ENCODE measurements at places on chromosomes 12 and 14. TPM values are rescaled to one million over a fixed set of nuclear protein-coding genes. Genes with fewer than 3 reads are reported as not detected.

DNA sequence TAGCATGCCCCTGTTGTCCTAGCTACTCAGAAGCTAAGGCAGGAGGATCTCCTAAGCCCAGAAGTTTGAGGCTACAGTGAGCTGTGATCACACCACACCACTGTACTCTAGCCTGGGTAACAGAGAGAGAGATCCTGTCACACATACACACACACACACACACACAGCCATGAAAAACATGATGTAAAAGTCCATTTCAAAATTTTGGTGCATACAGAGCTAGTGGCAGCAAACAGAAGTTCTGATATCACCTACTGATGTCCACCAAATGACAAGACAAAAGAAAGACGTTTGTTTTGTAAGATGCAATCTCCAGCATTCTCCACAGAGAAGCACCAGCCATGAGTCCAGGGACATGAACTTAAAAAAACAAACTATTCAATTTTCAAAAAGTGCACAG is 15.9 kb downstream of the AREL1 start:
- DNase-seq, result no peak

Gene SPTB
- total RNA-seq, result not detected

Gene SCAF11
- 92.3 TPM for total RNA-seq

Gene ITGB7
- 0.49 TPM for total RNA-seq

- no peak for DNase-seq
Observed at GRCh38 chr12:52271158-52271557, 3.3 kb upstream of the KRT86 start.

GRCh38 chr12:43169115-43169681 is 382.8 kb downstream of the ADAMTS20 start:
- no peak for DNase-seq

- DNase-seq, result no peak
Observed at GRCh38 chr14:95891742-95892141, 15.1 kb downstream of the TUNAR start.

DNA sequence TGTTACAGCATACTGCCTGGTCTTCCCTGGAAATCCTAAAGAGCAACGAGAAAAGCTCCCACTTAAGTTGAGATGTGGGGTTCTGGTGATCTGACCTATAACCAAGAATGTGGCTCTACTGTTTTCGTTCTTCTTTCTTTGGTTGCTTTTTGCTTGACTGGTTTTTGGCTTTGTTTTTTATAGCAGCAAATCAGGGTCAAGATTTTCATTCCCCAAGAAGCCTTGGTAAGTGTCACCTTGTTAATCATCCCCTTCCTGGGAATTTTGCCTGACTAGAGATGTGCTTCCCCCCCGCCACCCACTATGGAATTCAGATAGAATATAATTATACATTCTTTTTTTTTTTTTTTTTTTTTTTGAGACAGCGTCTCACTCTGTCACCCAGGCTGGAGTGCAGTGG is 116.7 kb upstream of the FOXN3 start:
- DNase-seq, result no peak

- DNase-seq, result no peak
Observed at GRCh38 chr12:12020762-12021161, 50.0 kb upstream of the BCL2L14 start.

DNA sequence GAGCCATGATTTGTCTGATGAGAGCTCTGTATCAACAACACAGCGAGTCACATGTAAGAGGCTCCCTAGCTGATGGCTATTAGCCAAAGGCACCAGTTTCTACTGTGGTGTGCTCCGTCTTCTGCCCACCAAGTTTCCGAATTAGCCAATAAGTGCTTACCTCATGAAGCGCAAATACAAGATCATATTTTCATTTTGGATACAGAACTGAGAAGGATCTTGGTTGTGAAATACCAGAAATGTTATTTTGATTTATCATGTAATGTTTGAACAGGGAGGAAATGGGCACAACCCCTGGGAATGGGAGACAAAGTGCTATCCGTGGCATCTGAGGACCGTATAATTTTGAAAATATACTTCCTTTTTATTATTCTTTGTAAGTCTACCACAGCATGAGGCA is 234.3 kb downstream of the DACT1 start:
- DNase-seq, result peak; percentile 28

DNA sequence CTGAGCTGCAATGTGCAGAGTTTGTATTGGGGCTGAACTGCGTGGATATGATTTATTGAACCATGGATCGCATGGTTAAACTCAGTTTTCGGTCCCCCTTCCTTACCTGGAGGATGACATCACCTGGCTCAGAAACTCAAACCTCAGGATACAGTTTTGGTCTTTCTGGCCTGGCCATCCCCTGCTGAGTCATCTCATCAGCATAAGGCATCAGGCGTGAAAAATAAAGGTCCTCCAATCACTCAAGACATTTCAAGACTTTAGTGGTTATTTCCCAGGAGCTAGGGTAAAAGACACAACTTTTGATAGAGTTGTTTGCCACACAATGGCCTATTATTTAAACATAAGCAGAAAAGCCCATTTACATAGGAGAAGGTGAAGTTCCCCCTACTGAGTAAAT is 631.1 kb upstream of the TMEM132C start:
- DNase-seq, result no peak

- DNase-seq, result peak; percentile 83
Observed at GRCh38 chr14:22391908-22392565, 197.0 kb downstream of the DAD1 start.

GRCh38 chr12:2374092-2374906 is 321.5 kb downstream of the CACNA1C start:
- DNase-seq, result no peak

DNA sequence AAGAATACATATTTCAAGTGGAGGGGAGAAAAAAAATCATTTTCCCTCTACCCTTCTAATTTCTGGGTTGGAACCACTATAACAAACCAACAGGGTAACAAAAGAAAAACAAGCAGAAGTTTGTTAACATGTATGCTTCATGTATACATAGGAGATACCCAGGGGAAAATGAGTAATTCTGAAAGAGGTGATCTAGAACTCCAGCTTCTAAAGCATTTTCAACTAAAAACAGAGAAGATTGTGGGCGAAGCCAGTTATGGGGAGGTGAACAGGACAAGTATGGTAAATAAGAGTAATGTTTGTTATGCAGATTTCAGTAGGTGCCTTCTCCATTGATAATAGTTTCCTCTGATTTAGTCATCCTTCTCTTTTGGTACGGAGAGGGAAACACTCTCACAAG is 16.7 kb downstream of the FNTB start:
- no peak for DNase-seq

GRCh38 chr12:21773806-21774205 is 700 bp downstream of the KCNJ8 start:
- no peak for DNase-seq

- no peak for DNase-seq
Observed at GRCh38 chr14:88518592-88519512, 36.0 kb downstream of the PTPN21 start.

GRCh38 chr12:75820848-75821578 is 210.6 kb downstream of the PHLDA1 start:
- DNase-seq, result no peak

- DNase-seq, result no peak
Observed at GRCh38 chr14:100072783-100073346, 7.6 kb downstream of the EVL start.

- no peak for DNase-seq
Observed at GRCh38 chr12:1811948-1812291, 8.4 kb upstream of the LRTM2 start.

DNA sequence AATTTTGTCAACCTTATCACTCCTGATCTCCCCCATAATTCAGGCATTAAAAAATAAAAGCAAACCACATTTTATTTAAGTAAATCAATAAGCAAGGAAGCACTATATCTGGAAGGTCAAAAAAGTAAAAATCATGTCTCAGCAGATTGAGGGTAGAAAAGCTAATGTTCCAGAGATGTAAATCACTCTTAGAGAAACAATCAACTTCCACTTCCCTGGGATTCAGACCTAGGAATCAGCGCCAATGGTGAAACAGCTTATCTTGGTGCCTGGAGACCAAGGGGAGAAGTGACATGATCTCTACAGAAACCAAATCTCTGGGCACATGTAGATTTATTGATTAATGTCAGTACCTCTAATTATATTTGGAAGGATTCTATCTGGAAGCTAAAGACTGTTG is 10.9 kb upstream of the SNX6 start:
- DNase-seq, result no peak

Gene C3AR1
- not detected for total RNA-seq

- no peak for DNase-seq
Observed at GRCh38 chr14:61498811-61499210, 177.4 kb downstream of the PRKCH start.

DNA sequence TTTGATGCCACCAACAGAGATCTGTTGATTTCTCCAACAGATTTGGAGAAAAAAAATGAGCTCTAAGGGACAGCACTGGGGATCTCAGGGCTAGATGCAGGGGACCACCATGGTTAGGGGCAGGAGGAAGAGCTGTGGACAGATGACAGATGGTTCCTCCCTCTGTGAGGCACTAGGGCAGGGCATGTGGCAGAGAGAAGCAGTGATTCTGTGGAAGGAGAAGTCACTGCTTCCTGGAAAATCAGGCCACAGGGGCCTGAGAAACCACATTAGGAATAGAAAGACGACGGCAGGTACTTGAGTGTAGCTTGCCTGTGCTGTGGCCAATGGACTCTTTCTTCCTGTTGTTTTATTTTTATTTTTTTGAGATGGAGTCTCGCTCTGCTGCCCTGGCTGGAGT is 24.9 kb upstream of the TMED2 start:
- no peak for DNase-seq

Gene DCN
- not detected for total RNA-seq

Gene KRAS
- 9.5 TPM for total RNA-seq

DNA sequence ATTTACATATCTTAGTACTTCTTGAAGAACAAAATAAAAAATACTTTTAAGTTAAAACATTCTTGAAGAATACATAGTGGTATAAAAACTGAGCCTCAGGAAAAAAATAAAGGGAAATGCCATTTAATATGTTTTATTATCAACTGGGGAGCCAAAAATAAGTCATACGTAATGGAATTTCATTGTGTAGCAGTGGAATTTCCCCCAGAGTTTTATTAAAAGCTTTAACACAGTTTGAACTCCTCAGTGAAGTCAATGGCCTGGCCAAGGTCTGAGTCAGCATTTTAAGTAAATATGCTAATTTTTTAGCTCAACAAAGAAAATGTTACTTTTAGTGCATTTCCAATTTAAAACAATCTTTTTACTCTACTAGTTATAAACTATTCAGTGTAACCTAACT is 350.1 kb upstream of the ATP2B1 start:
- DNase-seq, result no peak

Gene KRT6A
- not detected for total RNA-seq

GRCh38 chr12:32558903-32559302 is 120.2 kb upstream of the DNM1L start:
- no peak for DNase-seq

Gene MIP
- total RNA-seq, result not detected

Gene RNFT2
- 7.8 TPM for total RNA-seq

- no peak for DNase-seq
Observed at GRCh38 chr12:119682639-119683252, 14.8 kb downstream of the PRKAB1 start.

- no peak for DNase-seq
Observed at GRCh38 chr12:8455271-8455670, 491 bp upstream of the CLEC6A start.

- DNase-seq, result peak; percentile 14
Observed at GRCh38 chr14:50000380-50001150, 107.7 kb downstream of the ARF6 start.

DNA sequence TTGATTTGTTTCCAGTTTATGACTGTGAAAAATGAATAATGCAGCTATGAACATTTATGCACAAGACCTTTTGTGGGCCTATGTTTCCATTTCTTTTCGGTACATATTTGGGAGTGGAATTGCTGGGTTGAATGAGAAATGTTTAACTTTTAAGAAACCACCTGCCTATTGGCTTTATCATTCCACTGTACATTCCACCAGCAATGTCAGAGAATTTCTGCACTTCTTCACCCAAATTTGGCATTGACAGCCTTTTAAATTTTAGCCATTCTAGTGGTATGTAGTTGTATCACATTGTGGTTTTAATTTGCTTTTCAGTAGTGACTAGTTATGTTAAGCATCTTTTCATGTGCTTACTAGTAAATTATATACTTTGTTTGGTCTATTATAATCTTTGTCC is 317.0 kb upstream of the TMTC1 start:
- no peak for DNase-seq

DNA sequence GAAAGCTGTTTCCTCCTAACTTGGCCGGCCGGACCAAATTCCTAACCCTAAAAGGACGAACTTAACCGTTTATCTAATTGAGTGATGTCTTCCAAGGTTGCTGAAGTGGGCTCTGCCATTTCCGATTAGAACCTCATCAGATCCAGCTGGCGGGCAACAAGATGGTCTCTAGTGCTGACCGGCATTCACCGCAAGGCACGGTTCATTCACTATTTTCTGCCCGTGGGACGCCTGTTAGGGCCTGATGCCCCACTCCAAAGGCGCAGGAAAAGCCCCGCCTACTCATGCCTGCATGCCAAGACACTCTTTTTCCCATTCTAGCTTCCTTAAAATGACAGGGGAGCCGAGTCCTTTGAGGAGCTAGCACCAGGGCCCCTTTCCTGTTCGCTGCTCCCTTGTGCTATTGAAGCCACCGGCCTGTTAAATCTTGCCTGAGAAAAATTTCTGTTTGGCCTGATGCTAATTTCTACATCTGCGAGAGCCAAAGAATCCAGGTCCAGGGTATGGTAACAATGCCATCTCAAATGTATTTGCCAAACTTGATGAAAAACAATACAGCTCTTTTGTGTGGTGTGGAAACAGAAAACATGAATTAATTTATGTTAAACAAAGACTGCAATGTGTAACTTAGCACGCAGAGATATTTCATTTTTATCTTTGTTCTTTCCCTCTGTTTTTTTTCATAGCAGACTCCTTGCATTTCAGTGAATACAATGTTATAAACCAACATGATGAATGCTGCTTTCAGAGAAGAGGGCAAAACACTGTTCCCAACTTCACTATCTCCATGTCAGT is 1071.2 kb upstream of the USP15 start:
- DNase-seq, result no peak

DNA sequence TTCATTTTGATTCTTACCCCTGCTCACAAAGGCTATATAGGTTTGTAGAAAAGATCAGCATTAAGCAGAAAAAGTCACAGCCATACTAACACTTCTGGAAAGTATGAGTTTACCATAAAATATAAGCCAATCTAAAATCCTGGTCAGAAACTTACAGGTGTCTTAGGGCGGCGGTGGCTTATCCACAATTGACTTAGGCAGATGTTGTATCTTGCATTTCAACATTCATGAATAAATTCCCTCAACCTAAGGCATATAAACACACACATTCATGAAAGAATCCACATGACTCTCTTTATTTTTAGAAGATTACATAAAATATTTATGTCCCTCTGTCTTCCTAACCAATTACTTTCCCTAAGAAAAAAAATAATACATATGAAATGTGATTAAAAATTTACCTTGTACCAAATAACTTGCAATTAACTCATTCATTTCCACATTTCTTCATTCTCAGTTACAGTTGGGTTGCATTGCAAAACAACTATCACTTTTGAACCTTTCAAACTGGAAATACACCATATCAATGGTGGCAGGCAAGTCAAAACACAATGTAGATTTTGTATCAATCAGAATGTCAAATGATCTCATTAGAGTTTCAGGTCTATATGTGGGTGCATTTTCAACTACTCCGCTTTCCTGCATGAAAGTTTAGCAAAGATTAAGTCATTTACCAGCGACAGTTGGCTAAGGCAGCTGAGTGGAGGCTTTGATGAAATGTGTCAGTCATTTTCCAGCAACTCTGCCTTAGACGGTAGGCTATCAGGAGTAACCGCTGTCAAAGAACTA is 124.4 kb downstream of the SLC15A5 start:
- no peak for DNase-seq

Gene USP5
- 137 TPM for total RNA-seq
